CD4-positive, CD25-positive, alpha-beta regulatory T cell (primary cell): ENCODE measurements at places on chromosomes 7 and 10. TPM values are rescaled to one million over a fixed set of nuclear protein-coding genes. Genes with fewer than 3 reads are reported as not detected.

GPRIN2 gene
- polyA plus RNA-seq: not detected

GPR141 gene
- not detected for polyA plus RNA-seq

ABCB4 gene
- not detected for polyA plus RNA-seq

RBAK gene
- polyA plus RNA-seq: 4.5 TPM

PLXDC2 gene
- polyA plus RNA-seq: not detected

UCN3 gene
- polyA plus RNA-seq: not detected

DNA sequence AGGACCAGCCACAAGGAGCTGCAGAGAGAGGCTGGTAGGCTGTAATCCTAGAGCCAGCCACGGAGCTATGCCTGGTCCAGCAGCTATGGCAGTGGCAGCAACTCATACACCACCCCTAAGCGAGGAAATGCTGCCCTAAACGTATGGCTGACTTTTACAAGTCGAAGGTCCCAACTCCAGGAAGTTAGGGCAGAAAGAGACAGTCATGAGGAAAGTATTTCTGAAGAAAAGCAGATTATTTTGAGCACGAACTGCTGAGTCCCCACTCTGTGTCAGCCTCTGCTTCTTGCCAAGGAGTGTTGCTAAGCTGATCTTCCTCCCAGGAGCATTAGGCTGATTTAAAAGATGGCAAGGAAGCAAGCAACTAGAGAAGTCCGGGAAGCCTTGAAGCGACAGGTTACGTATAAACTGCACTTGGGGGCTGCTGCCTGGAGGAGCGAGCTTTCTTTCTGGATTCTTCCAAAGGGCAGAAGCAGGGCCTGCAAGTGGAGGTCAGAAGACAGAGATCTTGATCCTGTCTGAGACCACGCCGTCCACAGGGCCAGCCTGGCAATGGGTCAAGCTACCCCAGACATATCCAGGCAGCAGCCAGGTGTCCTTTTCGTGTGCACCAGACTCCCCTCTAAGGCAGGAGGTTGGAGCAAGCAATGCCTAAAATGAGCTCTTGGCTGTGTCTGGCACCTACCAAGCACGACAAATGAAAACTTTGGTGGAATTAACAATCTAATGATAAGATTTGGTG, 39.4 kb downstream of the PLXNA4 start:
- no peaks in the 10 kb centered on the region for H3K27me3 ChIP-seq
- no peak overlapping the region for H3K27ac ChIP-seq
- no peak for DNase-seq

DNA sequence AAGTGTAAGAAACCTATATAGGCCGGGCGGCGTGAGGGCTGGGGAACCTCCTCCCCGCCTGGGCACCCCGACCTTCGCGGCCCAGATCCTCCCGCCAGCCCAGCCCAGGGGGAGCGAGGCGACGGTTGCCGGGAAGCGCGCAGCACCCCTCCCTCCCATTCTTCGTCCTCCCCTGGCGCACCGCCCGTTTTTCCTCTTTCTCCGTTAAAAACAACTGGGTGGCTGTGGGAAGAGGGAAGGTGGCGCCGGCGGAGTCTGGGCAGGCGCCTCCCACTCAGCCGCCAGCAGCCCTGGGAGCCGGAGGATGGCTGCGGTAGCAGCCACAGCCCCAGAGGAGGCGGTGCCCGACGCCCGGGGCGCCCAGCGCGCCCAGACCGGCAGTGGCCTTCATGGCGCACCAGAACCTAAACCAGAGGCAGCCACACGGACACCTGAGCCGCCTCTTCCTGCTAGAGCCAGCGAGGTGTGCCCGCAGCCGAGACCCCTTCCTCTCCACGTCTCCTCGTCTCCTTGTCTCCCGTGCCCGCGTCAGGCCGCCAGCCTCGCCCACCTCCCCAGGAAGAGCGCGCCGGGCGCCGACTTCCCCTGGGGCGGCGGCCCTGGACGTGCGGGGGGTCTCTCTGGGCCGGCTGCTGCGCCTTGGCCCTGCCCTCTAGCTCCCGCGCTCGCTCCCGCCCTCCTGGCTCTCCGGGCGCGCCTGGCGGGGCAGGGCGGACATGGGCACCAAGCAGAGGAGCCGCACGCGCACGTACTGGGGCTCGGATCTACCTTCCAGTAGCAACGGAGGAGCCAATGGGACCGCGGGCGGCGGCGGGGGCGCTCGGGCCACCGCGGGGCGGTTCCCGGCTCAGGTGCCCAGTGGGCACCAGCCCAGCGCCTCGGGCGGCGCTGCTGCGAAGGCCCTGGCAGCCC, 32.8 kb upstream of the SFTPD start:
- no peak overlapping the region for H3K4me3 ChIP-seq
- peak; percentile 39 for DNase-seq
- H3K36me3 ChIP-seq: no peaks in the 10 kb centered on the region
- peaks cover 22% of the 10 kb centered on the region for H3K27me3 ChIP-seq
- H3K27ac ChIP-seq: no peak overlapping the region
- H3K4me1 ChIP-seq: peaks cover 7% of the 10 kb centered on the region

- no peaks in the 10 kb centered on the region for H3K27me3 ChIP-seq
- no peaks in the 10 kb centered on the region for H3K4me1 ChIP-seq
- H3K4me3 ChIP-seq: no peak overlapping the region
Measured at GRCh38 chr10:1290071-1290471, 233.9 kb downstream of the WDR37 start.

GRCh38 chr10:76270464-76270863, 839.0 kb downstream of the LRMDA start:
- H3K36me3 ChIP-seq: no peaks in the 10 kb centered on the region
- H3K4me1 ChIP-seq: no peaks in the 10 kb centered on the region
- no peak overlapping the region for H3K4me3 ChIP-seq

- no peak for DNase-seq
- H3K36me3 ChIP-seq: no peaks in the 10 kb centered on the region
Measured at GRCh38 chr7:32066441-32066840, 3.8 kb downstream of the PDE1C start.

GRCh38 chr10:74645692-74646091, 180.7 kb upstream of the KAT6B start:
- H3K4me3 ChIP-seq: no peak overlapping the region
- no peaks in the 10 kb centered on the region for H3K36me3 ChIP-seq
- H3K27me3 ChIP-seq: no peaks in the 10 kb centered on the region

GRCh38 chr10:3106928-3107425, 39.6 kb downstream of the PFKP start:
- H3K27me3 ChIP-seq: no peaks in the 10 kb centered on the region
- H3K4me1 ChIP-seq: no peaks in the 10 kb centered on the region
- no peak overlapping the region for H3K27ac ChIP-seq
- H3K4me3 ChIP-seq: no peak overlapping the region
- H3K36me3 ChIP-seq: peaks cover 78% of the 10 kb centered on the region
- no peak for DNase-seq

- no peak overlapping the region for H3K27ac ChIP-seq
- no peaks in the 10 kb centered on the region for H3K27me3 ChIP-seq
- H3K4me1 ChIP-seq: peaks cover 16% of the 10 kb centered on the region
Measured at GRCh38 chr7:158973440-158973839, 117.1 kb downstream of the DYNC2I1 start.

DNA sequence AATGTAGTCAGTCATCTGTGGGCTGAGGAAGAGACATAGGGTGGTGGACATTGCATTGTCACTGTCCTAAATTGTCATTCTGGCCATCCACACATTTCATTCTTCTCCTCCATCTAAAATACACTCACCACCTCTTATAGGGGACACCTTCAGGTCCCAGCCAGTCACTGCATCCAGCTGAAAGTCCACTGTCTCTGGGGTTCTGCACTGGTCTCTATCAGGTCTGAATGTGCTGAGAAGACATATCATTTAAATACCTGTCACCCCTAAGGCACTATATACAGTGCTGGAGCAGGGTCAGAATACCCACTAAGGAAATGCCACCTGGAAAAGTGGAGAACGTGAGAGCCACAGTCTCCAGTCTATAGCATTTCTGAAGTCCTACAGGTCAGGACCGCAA, 29.6 kb downstream of the SH2D4B start:
- no peaks in the 10 kb centered on the region for H3K27me3 ChIP-seq
- H3K36me3 ChIP-seq: no peaks in the 10 kb centered on the region
- H3K27ac ChIP-seq: no peak overlapping the region
- no peaks in the 10 kb centered on the region for H3K4me1 ChIP-seq

DNA sequence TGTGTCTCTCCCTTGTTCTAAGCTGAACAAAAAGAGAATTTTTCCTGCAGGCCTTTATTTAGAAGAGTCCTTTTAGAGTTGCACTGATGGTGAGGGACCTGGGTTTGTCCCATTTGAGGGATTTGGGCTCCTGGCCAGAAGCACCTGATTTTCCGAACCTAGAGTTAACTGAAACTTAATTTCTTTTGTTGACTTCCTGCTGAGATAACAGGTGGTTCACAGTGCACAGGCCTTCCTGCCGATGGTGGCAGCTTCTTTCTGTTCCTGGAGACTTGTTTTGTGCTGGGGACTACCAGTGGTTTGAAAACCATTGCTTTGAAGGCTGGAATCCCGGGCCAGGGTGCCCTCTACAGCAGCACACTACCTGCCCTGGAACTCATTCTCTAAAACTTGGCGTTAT, 99.2 kb downstream of the SUGCT start:
- DNase-seq: peak; percentile 42
- no peaks in the 10 kb centered on the region for H3K4me1 ChIP-seq
- no peak overlapping the region for H3K4me3 ChIP-seq
- H3K27ac ChIP-seq: no peak overlapping the region

DNA sequence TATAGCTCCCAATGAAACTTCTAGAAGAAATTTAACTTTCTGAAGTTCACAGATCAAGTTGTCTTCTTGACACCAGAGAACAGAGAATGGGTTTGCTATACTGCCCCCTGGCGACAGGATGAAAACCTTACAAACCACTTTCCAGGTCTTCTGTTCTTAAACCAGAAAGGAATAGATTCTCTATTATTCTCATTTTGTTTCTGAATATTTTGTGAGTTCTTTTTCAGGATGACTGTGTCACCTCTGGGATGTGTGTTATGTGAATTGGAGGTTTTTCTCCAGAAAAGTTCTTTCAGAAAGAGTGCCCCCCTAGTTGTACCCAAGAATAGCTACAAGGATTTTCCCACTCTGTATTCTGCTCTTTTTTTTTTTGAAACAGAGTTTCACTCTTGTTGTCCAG, 6.3 kb downstream of the IFT22 start:
- H3K4me1 ChIP-seq: no peaks in the 10 kb centered on the region
- H3K36me3 ChIP-seq: no peaks in the 10 kb centered on the region
- no peak overlapping the region for H3K4me3 ChIP-seq
- no peaks in the 10 kb centered on the region for H3K27me3 ChIP-seq
- H3K27ac ChIP-seq: no peak overlapping the region

- no peaks in the 10 kb centered on the region for H3K4me1 ChIP-seq
- H3K4me3 ChIP-seq: no peak overlapping the region
- H3K27me3 ChIP-seq: no peaks in the 10 kb centered on the region
- H3K36me3 ChIP-seq: no peaks in the 10 kb centered on the region
- DNase-seq: no peak
- no peak overlapping the region for H3K27ac ChIP-seq
Measured at GRCh38 chr7:90690159-90690858, 94.2 kb downstream of the CDK14 start.

DNA sequence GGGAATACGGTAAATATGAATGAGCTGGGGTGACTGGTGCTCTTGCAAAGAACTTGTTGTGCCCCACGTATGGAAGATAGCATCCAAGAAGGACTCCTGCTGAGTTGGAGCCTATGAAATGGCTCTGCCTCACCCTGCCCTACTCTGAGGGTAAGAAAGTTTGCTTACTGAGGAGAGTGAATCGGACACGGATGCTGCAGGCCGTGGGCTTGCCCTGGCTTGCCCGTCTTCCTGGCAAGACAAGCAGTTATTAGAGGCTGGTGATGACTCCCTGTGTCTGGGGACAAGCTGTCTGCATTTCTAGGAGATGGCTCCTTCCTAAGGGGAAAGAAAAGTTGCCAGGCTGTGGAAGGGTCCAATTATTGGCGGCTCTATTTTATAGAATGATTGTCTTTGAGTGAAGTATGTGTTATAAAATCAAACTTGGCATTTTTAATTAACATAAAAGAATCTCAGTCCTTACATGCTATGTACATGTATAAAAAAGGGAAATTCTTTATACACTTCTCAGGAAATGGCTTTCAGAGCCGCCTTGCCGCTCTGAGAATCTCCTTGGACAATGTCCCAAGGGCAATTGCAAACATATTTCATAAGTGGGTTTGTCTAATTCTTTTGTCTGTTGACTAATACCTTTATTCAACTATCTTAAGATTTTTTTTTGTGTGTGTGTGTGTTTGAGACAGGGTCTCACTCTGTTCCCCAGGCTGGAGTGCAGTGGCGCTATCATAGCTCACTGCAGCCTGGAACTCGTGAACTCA, 64.6 kb downstream of the CYP26A1 start:
- no peaks in the 10 kb centered on the region for H3K27me3 ChIP-seq
- H3K36me3 ChIP-seq: no peaks in the 10 kb centered on the region
- H3K4me1 ChIP-seq: no peaks in the 10 kb centered on the region
- DNase-seq: no peak
- no peak overlapping the region for H3K27ac ChIP-seq
- no peak overlapping the region for H3K4me3 ChIP-seq

GRCh38 chr10:93852476-93853095, 41.2 kb upstream of the SLC35G1 start:
- no peaks in the 10 kb centered on the region for H3K27me3 ChIP-seq
- H3K4me3 ChIP-seq: no peak overlapping the region
- no peaks in the 10 kb centered on the region for H3K4me1 ChIP-seq
- no peak overlapping the region for H3K27ac ChIP-seq
- DNase-seq: no peak
- no peaks in the 10 kb centered on the region for H3K36me3 ChIP-seq

DNA sequence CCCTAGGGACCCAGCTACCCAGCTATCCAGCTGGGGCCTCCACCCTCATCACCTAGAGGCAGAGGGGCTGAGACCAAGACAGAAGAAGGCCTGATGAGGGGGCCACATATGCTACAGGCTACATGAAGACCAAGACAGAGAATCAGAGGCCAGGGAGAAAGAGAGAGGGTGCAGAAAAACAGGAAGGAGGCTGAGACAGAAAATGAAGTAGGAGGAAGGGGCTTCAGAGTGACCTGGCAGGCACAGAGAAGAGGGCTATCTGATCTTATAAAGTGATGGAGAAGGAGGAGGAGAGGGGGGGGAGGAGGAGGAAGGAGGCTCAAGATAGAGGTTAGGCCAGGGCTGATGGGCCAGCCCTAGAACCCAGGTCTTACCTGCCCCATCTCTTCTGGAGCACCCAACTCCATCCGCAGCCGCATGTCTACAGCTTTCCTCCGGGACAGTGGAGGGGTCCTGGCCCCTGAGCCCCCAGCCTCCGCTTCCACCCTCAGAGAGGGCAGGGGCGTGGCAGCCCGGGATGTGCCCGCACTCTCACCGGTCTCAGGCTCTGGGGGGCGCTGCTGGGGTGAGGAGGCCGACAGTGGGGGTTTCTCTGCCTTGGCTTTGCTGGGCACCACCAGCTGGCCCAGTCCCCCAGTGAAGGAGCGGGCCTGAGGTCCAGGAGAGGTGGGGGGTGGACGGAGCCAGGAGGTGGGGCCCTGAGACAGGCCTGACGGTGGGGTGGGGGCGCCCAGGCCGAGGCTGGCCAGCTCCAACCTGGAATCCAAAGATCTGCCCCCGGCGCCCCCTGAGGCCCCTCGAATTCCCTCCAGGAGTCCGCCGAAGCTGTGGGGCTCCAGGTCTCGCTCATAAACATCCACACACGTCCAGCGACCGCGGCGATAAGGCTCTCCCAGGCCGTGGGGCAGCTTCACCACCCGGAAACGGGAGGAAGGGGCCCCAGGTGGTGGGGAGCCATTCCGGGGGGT, 1.8 kb downstream of the TSC22D4 start:
- DNase-seq: no peak
- H3K27ac ChIP-seq: peak overlapping the region; percentile 79
- H3K4me3 ChIP-seq: peak overlapping the region; percentile 66

GRCh38 chr7:150863946-150864345, 11.6 kb downstream of the AOC1 start:
- no peak for DNase-seq
- H3K36me3 ChIP-seq: no peaks in the 10 kb centered on the region
- H3K27me3 ChIP-seq: no peaks in the 10 kb centered on the region
- no peaks in the 10 kb centered on the region for H3K4me1 ChIP-seq

- no peaks in the 10 kb centered on the region for H3K4me1 ChIP-seq
- H3K36me3 ChIP-seq: no peaks in the 10 kb centered on the region
- H3K4me3 ChIP-seq: no peak overlapping the region
Measured at GRCh38 chr10:116201011-116201410, 72.0 kb downstream of the GFRA1 start.
